ENCODE measurements at places on chromosomes 6 and 20.

DNA sequence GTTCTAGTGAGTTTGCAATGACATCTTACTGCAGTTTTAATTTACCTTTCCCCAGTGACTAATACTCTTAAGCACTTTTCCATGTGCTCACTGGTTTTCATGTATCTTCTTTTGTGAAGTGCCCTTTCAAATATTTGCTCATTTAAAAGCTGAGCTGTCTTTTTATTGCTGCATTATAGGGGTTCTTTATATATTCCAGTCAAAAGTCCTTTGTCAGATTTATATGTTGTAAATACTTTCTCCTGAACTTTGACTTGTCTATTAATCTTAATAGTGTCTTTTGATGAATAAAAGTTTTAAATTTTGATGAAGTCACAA lies 50.2 kb upstream of the ELOVL5 start:
- no peak for DNase-seq

DNA sequence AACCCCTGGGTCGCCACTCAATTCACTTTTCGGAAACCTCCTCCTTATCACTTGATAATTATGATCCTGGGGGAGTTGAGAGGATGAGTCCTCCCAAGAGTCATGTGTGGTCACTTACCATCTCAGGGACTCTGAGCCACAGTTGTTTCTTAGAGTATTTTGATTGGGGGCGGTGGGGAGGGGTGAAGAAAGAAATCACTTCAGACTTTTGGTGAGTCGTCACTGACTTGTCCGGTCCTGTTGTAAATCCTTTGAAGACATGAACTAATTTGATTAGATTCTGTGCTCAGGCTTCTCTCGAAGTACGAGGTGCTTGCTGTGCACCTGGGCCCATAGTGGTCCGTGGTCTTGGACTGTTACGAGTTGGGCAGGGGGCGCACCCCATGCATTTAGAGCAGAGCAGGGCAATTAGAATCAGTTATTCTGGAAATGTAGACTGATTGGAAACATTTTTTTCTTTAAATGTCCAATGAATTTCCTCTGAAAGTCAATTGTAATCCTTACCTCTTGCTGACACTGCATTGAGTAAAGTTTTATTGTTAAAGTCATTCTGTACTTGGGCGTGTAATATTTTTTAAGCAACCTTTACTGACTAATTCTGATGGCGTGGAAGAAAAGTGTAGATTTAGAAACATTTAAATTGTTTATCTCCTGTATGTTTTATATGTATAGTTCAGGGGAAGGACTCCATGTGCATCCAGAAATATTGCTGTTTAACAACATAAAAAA lies 173.4 kb downstream of the SLC16A10 start:
- DNase-seq: no peak

DNA sequence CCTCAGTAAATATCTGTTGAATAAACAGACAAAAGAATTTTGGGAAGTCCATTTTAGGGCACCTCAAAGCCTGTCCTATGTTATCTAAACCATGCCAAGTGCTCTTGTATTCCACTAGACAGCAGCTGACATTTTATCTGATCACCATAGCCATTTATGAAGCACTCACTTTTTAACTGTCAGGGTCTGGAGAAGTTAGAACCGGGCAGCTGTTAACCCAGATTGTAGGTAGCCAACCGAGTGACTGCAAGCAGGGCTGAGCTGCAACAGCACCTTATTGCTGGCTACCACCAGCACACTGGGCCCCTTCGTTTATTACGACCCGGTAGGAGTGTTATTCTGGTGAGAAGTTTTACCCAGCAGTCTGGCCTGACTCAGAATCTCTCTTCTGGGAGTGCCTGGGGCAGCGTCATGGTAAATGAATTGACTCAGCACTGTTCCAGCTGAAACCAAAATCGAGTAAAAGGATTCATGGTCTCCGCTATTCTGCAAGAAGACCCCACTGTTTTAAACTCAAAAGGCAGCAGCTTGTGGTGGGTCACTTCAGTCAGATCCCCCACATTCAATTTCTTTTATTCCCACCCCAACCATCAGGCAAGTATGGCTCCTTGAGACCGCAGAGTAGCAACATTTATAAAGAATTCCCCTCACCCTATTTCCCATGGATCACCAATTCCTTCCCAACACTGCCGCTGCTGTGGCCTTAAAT lies 1.7 kb downstream of the UBE2V1 start:
- peak; percentile 68 for DNase-seq

DNA sequence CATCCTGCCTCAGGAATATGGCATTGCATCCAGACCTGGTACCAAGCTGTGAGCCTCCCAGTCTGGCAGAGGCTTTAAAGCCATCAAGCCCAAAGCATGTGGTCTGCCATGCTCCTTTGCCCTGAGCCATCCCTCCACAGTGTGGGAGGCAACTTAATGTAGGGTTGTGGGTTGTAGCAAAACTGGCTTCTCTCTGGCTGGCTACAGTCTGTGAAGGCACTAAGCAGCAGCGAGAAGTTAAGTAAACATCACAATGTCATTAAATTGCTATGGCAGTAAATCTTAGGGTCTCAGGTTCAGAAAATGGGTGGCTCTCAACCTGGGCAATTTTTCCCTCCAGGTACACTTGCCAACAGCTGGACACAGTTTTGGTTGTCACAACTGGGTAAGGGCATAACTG lies 472.9 kb downstream of the PREX1 start:
- DNase-seq: no peak

DNA sequence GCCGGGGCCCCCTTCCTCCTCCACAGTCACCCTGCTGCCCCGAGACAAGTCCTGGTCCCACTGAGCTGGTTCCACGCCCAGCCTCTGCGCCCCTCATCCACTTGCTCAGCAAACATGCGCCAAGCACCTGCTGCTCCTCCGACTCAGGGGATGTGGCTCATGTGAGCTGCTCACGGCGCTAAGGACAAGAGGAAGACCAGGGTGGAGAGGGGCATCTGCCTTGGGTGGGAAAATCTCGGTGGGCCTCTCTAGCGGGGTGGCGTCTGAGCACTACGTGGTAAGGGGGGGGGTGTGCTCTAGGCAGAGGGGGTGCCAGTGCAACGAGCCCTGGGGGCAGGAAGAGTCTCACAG lies 4.5 kb downstream of the LAMA5 start:
- no peak for DNase-seq

DNA sequence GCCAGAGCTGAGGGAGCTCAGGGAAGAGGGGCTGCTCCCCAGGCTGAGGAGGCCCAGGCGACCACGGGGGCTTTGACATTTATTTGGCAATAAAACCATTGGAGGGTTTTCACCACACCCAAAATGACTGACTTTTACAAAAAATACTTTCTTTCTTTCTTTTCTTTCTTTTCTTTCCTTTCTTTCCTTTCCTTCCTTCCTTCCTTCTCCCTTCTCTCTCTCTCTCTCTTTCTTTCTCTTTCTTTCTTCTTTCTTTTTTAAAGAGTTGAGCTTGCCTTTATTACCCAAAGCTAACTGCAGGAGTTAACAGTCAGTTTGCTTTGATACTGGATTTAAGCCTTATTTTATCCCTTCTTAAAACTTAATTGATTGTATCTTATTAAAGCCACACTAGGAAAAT lies 17.2 kb downstream of the SNX9 start:
- DNase-seq: no peak

GRCh38 chr6:13417431-13417830 lies 70.0 kb downstream of the GFOD1 start:
- DNase-seq: no peak

GRCh38 chr20:62761759-62762131 lies 34.5 kb upstream of the MRGBP start:
- DNase-seq: no peak

GRCh38 chr6:49980898-49981297 lies 11.5 kb upstream of the DEFB113 start:
- DNase-seq: no peak

DNA sequence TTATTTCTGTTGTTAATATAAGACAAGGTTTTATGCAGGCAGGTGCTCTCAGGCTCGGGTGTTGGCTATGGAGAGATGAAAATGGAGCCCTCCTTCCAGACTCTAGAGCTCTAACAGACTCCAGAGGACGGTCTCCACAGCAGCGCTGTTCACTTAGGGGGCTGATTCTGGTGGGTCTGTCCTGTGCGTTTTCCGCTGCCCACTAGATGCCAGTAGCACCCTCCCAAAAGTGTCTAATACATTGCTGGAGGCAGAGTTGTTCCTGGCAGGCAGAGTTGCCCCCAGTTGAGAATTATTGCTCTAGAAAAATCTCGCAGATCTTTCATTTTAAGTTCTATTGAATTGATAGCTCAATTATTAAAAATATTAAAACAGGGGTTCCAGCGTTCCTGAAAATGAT lies 109.9 kb downstream of the MAP3K4 start:
- DNase-seq: no peak

GRCh38 chr6:108556866-108557493 lies 3.7 kb upstream of the FOXO3 start:
- DNase-seq: no peak

DNA sequence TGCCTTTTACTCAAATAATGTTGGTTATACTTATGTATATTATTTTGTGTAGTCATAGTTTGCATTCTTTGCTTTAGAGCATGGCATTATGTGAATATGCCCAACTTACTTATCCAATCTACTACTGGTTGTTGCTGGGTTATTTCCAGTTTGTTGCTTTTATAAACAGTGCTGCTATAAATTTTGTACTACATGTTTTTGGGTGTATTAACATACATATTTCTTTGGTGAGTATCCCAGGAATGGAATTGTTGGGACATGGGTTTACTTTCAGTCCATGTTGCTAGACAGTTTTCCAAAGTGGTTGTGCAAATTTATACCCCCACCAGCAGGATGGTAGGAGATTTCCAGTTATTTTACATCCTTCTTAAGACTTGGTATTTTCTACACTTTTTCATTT lies 157.1 kb upstream of the THEMIS start:
- DNase-seq: no peak

DNA sequence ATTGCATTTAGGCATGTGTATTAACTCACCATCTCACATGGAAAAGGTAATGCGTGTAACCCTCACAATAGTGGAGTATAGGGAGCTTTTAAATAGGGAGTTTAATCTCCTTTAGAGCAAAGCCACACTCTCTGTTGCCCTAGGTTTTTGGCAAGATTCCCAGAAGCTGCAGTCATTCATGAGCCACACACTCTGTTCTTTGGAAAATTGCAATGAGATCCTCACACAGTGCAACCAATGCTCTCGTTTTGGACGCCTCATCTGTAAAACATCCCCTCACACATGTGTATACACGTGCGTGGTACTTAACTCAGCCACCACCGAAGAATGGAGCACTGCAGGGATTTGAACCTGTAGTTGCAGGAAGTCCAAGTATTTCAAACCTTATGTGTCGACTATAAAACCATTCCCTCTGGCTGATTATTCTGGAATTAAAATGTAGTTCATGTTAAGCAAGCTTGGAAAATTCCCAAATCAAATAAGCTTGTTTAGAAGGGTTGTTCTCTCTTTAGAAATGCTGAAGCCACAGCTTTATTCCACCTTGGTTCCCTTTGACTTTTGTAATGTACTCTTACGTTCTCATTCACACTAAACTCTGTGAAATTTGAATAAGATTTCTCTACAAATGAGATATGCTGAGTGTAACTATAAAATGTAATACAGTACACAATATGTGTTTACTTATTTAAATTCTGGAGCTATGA lies 489.8 kb upstream of the MANEA start:
- DNase-seq: no peak

DNA sequence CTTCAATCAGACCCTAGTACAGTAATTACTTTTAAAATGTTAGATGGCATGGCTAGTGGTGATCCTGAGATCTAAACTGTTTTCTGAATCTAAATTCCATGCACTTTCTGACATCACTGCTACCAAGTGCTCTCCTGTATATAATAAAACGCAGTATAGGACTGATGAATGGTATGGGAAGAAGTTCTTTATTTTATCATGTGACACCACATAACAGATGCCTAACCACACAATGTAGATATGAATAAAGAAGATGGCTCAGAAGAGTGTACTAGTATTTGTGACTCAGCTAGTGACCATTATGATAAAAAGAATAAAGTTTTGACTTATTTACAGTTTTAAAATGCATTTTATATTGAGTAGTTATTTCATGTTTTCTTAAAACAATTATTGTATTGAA lies 8.5 kb downstream of the NDUFAF4 start:
- no peak for DNase-seq

GRCh38 chr20:41290804-41291389 lies 26.6 kb downstream of the ZHX3 start:
- DNase-seq: no peak

- no peak for DNase-seq
Observed at GRCh38 chr6:157929765-157930319, 51.8 kb upstream of the SYNJ2 start.

- peak; percentile 70 for DNase-seq
Observed at GRCh38 chr6:45709781-45710220, 305.9 kb downstream of the CLIC5 start.

DNA sequence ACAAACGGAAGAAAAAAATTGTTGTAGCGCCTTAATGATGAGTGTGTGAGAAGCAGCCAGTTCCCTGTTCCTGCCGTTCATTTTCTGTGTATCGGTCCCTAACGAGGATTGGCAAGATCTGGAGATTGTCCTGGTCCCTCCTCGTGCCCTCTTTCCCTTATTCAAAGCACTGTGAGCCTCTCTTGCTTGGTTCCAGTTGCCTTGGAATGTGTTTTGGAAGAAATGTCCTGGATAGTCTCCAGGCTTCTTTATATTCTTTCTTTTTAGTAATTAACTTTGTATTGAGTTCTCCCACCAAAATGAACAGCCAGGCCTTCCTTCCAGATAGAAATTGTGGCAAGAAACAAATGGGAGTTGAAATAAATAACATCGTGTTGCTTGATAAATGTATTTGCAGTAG lies 348.3 kb downstream of the CDH26 start:
- DNase-seq: no peak

- no peak for DNase-seq
Observed at GRCh38 chr6:149752600-149753373, 3.2 kb downstream of the PCMT1 start.

DNA sequence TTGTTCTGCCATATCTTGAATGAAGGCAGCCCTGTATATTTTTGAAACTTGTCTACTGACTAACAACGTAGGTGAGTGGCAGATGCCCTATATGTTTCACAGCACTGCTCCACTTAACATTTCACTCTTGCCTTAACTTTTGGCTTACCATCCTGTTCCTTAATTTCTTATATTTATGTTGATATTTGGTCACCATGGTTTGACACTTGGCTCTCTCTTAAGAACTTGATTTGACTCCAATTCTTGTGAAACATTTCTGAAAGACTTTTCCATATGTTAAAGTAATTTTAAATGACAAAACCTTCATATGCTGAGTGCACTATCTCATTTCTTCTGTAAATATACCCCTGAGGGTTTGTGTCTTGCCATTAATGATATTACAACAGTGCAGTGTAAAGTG lies 434.3 kb upstream of the IMPG1 start:
- no peak for DNase-seq

- no peak for DNase-seq
Observed at GRCh38 chr6:167510648-167511047, 185.8 kb downstream of the TTLL2 start.

DNA sequence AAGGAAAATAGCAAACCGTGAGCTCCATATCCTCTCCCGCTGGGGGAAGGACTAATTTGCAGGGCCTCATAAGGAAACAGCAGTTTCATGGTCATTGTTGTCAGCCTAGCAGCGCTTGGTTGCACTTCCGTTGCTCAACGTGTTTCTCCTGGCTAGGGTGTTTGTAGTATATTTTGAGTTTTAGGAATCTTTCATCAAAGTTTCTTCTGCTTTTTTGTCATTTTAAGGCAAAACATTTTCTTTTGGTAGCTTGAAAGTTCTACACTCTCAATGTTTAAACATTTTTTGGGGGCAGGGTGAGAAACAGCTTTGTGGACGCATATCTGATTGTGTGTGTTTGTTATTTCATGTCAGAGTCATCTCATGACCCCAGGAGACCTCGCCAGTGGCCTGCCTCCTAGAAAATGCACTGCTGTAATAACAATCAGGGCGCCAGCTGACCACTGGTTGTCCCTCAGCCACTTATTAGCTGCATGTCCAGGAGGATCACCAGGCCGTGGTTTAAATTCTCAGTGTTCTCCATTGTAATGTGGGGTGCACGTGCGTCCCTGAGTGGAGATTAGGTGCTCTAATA lies 20.6 kb downstream of the JARID2 start:
- no peak for DNase-seq
